ENCODE measurements at places on chromosomes 4 and X.
A peak's percentile ranks its signal among the peaks of the same experiment; 100 is the strongest.

DNA sequence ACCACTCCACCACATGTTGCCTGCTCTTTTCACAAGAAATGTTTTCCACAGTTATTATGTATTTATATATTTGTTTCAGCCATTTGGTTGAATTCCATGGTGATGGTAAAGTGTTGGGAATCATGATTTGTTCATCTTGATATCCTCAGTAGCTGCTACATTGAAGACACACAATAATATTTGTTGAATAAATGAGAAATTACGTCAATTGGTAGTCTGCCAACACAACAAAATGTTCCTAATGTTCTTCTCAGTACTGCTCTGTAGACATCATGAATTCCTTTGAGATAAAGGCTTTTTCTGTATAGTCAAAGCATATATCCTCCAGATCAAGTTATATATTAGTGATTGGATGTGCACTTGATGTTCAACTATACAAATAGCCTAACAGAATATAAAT, 29.5 kb downstream of the CXXC4 start:
- DNase-seq, result peak; percentile 55

GRCh38 chr4:152996672-152997071, 60.5 kb downstream of the FHDC1 start:
- no peak for DNase-seq

DNA sequence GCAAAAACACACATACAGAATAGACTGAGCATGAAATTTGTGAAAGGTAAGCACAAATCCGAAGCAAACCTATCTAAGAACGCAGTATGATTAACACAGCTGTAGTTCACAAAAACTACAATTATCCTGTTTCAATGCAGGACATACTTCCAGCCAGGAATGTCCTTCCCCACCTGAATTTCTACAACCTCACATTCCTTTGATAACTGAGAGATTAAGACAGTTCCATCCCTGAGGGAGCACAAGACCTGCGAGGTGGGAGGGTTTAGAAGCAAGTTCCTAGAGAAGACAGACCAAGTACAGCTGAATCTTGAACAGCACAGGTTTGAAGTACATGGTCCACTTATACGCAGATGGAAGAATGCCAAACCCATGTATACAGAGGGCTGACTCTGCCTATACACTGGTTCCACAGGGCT, 10.6 kb downstream of the ABCG2 start:
- DNase-seq, result no peak

DNA sequence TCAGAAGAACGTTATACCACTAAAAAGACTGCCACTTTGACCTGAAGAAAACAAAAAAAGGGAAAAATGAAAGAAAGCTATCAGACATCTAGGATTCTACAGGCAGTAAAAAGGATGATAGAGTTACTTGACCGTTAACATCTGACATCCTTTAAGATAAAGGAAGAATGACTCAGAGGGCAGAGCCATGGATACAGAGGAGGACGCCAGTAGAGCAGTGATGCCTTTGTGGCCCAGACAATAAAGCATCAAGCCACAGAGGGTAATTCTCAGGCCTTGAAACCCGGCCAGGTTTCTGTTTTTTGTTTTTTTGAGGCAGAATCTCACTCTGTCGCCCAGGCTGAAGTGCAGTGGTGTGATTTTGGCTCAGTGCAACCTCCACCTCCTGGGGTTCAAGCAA, 9.5 kb upstream of the BEX1 start:
- DNase-seq, result no peak

DNA sequence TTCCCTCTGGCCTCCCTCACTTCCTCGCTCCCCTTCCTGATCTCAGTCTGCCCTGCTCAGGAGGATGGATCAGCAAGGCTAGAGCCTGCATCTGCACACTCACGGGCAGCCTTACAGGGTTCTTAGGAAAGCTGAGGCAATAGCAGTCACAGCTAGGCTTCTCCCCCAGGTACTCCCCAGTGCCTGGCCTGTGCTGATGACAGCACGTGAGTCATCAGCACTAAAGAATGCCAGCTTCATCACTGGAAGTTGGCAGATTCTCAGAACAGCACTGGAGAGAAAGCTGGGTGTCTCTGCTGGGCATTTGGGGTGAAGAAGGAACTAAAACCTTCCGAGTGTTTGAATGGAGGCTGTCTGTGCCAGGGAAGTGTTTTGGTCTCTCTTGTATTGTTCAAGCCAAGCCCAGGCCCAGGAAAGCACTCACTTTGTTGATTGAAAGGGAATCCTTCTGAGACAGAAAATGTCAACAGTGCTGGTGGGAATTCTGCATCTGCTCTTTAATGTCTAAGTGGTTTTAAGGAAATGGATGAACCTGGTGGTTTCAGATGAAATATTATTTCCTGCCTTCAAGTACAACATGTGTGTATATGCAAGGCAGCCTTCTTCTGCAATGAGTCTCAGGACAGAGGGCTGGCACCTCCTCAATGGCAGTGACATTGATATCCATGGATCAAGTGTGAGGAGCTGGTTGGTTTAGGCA, 73.0 kb upstream of the SCOC start:
- no peak for DNase-seq

GRCh38 chr4:32488690-32489089, 1768.5 kb downstream of the PCDH7 start:
- DNase-seq, result no peak

DNA sequence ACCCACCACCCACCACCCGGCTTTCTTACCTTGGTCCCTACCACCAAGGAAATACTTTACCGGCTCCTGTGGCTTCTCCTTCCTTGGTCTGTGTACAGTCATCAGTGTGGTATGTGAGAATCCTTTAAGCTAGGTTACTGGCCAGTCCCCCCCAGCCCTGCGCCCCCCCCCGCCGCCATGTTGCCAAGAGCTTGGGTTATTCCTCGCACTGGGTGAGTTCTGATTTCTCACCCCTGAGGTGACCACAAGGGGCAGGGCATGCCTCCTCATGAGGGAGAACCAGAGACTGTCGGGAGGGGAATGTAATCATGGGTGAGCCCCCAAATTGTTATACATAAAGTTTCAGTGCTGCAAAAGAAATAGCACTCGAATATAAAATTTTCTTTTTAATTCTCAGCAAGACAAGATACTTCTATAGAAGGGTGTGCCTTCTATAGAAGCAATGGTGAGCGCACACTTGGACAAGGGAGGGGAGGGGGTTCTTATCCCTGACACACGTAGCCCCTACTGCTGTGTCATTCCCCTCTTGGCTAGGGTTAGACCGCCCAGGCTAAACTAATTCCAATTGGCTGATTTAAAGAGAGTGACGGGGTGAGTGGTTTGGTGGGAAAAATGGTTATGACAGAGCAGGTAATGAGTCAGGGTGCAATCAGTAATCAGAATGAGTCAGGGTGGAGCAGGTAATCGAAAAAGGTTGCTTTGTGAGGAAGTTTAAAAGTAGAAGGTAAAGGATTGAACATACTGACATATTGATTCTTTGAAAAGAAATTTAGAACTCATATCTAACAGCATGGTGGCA, 133.2 kb downstream of the KDM6A start:
- DNase-seq, result no peak

DNA sequence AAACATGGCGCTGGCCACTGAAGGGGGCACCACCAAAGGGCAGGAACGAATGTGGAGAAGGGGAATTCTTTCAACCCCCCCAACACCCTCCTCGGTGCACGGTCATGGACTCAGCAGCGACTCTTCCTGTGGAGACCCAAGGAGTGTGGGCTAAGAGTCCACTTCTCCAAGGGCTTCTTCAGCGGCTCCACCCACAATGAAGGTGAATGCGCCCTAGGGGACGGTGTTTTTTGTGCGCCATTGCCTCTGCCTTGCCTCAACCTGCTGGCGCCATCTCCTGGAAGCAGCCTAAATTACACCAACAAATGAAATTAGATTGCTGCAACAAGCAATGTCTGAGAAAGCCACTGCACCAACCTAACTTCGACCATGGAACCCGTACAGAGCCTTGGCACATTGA, 169.2 kb upstream of the MAGEB18 start:
- no peak for DNase-seq

- no peak for DNase-seq
These were observed 197.0 kb upstream of the SLC7A11 start for GRCh38 chr4:138439143-138439581.

- no peak for DNase-seq
These were observed 7.0 kb upstream of the CRMP1 start for GRCh38 chr4:5899881-5900280.

DNA sequence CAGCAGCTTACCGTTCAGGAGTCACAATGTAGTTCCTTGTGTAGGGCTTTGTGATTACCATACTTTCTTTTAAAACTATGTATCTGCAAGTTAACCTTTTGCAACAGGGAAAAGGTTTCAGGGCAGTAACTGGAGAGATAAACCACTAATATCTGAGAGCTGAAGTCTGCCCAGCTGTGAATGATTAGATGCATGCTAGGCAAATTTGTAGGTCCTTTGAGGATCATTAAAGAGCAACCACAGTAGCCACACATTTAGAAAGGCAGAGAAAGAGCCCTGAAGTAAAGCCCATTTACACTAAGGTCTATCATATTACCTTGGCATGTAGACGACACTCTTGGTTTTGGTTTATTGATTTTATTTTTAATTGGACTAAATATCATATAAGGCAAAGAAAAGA, 60.0 kb downstream of the ATP8A1 start:
- DNase-seq, result no peak

- DNase-seq, result no peak
These were observed 29.2 kb upstream of the MXD4 start for GRCh38 chr4:2290974-2291704.

DNA sequence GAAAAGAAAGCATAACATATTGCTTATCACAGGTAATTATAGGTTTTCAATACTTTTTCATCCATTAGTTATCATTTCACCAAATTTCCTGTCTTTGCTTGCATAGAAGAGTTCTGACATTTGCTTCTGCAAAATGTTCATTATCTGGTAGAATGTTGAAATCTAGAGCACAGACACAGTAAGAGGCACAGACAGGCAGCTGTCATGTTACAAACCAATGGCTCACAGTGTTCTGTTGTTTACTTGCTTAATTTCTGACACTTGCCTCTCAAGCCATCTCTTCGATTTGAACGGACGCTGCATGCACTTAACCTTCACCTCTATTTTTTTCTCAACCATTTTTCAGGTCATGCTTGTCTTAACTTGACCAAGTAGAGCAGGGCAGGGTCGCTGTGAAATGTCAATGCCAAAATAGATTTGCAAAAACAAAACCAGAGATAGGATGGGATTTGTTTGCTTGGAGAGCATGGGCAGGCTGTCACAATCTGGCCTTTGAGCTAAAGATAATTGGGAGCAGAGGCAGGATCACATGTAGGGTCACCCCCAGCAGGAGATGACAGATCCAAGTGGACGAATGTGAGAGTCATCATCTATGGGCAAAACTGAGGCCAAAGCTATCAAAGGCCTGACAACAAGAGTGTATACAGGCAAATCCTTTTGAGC, 292.3 kb downstream of the SMARCA1 start:
- no peak for DNase-seq

DNA sequence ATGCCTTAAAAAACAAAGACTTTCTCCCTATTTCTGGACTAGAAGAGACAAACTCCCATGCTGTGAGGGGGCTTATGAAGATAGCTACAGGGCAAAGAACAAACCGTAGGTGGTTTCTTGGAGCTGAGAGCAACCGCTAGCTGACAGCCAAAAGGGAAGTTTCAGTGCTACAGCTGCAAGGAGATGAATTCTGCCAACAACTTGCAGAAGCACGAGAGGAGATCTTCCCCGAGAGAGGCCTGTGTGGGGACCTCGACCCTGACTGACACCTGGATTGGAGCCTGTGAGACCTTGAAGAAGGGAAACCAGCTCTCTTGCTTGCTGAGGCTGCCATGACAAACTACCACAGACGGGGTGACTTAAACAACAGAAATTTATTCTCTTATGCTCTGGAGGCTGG, 183.8 kb upstream of the VCX3A start:
- DNase-seq, result no peak

- DNase-seq, result no peak
These were observed 34.2 kb downstream of the ARSD start for GRCh38 chrX:2894885-2895292.

DNA sequence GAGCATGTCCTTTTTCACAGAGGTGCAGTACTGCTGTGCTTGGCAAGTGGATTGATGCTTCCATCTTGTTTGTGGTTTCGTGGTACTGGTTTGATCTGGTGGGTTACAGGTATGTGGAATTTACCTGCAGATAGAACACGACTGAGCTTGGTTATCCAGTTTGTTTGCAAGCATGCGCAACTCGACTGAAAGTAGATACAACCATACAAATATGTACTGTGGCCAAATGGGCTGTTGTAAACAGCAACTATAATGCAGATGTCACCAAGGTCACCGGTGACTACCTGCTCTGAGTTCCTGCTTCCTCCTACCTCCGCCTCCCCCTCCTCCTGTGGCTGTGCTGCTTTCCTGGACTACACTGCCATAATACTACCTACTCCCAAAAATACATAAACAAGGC, 12.4 kb downstream of the CWH43 start:
- DNase-seq, result no peak

GRCh38 chr4:9904976-9905587, 116.2 kb downstream of the SLC2A9 start:
- no peak for DNase-seq

- no peak for DNase-seq
These were observed 185.6 kb downstream of the RAP1GDS1 start for GRCh38 chr4:98446499-98447375.

GRCh38 chr4:149841686-149842085, 26.0 kb upstream of the IQCM start:
- no peak for DNase-seq

GRCh38 chrX:43961699-43962098, 11.5 kb downstream of the NDP start:
- DNase-seq, result no peak

- DNase-seq, result no peak
These were observed 17.3 kb downstream of the FNIP2 start for GRCh38 chr4:158786121-158786601.

DNA sequence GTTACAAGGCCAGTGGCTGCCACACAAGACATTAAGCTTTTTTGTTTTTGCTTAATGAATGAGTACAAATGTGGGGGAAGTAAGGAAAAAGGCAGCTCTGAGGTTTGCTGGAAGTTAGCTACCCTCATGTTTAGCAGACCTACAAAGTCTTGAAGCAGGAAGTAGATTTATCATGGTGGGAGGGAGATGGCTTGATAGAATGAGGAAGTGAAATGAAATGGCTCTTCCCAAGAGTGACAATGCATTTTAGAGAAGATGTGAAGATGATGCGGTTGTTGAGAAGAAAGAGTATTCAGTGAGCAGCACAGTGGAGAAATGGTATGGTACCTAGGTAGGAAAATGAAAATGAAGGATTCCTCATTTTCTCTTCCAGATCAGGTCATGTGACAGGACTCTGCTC, 108.0 kb downstream of the SLIT2 start:
- DNase-seq, result no peak

DNA sequence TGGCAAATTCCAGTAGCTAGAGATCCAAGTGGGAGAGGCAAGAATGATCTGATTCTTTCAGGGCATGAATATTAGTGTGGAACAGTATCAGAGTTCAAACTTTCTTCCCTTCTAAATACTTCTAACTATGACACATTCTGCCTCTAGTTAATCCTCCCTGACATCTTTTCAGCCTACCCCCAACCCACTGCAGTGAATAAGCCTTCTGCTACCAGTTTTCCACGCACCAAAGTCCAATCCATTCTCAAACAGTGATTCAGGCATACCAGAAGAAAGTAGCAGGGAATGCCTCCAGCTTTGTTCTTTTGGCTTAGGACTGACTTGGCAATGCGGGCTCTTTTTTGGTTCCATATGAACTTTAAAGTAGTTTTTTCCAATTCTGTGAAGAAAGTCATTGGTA, 155.4 kb upstream of the FTHL17 start:
- DNase-seq, result no peak

GRCh38 chr4:163587867-163588266, 93.4 kb downstream of the TMA16 start:
- DNase-seq, result no peak

GRCh38 chrX:15834053-15834452, 20.6 kb downstream of the AP1S2 start:
- no peak for DNase-seq

- no peak for DNase-seq
These were observed 753.7 kb upstream of the AMOT start for GRCh38 chrX:113594123-113594841.

Measured in globus pallidus (tissue), 1 donor.